Activated CD8-positive, alpha-beta memory T cell treated with anti-CD3 and anti-CD28 coated beads for 1 hour (primary cell): ENCODE measurements at places on chromosomes 11 and 22.

DNA sequence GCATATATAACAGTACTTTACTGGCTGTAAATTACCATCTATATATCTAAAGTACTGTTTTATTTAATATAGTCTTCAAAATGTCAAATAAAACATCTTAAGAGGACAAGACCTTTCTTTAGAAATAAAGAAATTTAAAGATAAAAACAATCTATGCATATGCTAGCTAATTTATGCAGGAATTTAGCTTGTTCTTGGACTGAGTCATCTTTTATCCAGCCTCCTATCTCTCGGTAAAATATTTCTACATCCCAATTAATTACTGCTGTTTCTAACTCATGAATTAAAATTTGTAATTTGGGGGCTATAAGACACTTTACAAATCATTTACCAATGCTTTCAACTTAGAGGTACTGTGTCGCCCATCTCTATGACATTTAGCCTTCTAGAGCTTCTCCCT, 72.8 kb upstream of the DDI1 start:
- no peak for DNase-seq

GRCh38 chr11:120563703-120564572, 52.4 kb downstream of the GRIK4 start:
- DNase-seq, result no peak

GRCh38 chr22:33873186-33873585, 47.1 kb downstream of the LARGE1 start:
- DNase-seq, result no peak

DNA sequence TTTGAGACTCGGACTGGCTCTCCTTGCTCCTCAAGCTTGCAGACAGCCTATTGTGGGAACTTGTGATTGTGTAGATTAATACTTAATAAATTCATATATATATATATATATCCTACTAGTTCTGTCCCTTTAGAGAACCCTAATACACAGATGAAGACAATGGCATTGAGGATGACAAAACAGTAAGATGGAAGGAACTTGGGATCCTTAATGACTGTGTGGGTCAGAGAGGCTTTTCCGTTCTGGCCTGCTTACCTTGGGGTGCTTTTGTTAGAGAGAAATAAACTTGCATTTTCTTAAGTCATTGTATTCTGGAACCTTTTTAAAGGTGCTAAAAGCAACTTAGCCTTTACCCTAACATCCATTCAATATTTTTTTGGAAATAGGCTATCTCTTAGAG, 49.6 kb upstream of the RRAS2 start:
- DNase-seq, result no peak

DNA sequence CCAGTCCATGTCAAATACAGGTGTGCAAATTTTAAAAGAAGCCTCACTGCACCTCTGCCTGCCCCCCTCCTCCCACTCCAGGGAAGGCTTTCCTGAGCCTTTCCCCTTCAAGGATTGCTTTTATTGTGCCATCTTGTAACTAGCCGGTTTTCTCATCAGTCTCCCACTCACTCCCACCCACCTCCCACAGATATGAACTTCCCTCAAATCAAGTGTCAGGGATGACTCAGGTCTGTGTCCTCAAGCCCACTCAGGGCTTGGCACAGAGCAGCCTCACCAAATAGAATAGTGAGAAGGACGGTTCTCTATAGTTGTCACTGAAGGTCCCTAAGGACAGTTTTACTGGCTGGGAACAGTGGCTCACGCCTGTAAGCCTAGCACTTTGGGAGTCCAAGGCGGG, 43.0 kb downstream of the THAP12 start:
- no peak for DNase-seq

DNA sequence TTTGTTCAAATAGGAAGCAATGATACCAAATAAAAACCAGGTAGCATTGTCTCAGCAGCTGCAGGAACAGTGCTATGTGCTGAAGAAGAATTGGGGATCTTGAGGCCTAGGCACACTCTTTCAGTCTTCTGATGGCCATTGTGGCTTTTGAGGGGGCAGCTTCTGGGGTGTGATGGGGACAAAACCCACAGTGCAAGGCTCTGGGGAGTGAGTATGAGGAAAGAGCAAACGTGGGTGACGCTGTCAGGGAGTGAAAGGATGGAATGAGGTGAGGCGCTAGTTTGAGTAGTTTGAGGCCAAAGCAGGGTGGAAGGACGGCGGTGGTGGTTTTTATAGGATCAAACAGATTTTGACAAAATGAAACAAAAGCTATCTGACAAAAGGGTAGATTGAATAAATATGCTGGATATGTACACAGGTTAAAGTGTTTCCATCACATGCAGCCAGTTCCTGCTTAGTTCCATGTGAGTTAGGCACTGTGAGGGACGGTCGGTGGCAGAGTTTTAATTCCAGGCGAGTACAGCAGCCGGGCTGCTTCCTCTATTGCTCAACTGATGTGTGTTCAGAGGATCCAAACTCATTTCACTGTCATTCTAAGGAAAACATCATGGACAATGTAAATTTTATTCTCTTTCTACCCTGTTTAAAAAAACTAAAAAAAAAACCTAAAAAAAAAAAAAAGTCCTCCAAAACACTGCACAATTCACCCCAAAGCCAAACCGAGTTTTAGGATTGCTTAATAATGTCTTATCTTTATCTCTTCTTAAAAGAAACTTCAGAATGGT, 18.9 kb downstream of the ADAMTS15 start:
- no peak for DNase-seq

DNA sequence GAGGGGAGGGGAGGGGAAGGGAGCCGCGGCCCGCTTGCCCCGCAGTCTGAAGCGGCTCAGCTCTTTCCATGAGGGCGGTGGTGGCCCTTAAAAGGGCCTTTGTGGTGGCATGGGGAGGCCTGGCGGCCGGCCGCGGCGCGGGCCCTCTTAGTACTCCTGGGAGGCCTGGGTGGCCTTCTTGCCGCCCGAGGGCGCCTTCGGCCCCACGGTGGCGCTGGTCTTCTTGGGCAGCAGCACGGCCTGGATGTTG, 6.9 kb downstream of the DPAGT1 start:
- DNase-seq, result no peak
